ENCODE measurements at places on chromosomes 2 and 18.

DNA sequence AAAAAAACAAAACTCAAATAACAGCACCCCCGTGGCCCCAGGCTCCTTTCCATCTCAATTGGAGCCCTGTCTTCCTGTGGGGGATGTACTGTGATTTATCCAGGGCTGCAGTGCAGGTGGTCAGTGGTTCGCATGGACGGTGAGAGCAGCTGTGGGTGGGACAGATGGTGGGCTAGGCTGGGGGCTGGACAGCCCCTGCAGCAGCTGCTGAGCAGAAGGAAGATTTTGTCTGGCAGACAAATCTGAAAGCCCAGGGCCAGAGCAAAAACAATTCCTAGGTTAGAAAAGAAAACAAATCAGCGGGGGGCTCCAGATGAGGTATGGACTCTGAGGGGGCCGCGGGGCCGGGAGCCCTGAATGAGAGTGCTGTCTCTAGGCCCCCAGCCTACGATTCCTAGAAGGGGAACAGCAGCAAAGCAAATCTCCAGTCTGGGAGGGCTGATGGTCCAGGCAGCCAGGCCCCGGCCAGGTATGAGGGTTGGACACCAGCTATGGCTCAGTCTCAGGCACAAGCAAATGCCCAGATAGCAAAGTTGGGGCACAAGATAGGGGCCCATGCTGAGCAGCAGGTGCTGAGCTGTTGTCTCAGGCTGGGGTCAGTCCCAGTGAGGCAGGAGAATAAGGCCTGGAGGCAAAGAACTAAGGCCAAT, 45.4 kb downstream of the SOWAHC start:
- DNase-seq, result no peak

- DNase-seq, result no peak
These were observed 28.7 kb downstream of the IKZF2 start for GRCh38 chr2:213122725-213123124.

- DNase-seq, result no peak
These were observed 82.1 kb downstream of the EIF2AK3 start for GRCh38 chr2:88545118-88545517.

DNA sequence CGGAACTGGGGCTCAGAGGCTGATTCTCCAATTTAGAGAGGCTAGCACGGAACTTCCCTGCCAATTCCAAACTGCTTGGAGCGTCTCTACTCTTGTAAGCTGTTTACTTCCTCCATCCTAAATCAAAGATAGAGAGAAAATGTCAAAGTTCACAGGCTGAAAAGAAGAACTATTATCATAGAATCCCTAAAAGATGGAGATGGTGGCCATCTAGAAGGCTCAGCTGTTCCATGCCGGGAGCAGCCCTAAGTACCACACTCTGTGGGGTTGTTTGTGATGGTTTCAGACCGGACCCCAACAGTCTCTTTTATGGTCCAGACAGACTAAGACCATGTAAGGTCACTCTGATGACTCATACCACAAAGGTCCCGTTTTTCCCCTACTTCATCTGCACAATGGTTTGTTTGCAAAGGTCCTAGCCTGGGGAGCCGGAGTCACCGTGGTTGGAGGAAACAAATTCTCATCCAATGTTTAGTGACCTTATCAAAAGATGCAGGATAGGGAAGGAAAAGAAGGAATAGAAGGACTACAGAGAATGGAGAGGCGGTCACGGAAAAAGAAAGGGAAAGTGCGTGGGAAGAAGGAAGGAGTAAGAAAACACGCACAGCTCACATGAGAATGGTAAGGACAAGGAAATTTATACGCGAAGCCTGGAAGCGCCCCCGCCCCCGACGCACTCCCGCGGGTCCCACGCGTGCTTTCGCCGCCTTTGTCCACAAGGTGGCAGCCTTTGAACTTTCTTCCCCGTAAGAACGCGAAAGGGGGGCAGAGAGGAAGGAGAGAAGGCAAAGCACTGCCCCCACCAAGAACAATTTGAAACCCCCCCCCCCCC, 453 bp upstream of the ANTXR1 start:
- DNase-seq, result peak; percentile 56

DNA sequence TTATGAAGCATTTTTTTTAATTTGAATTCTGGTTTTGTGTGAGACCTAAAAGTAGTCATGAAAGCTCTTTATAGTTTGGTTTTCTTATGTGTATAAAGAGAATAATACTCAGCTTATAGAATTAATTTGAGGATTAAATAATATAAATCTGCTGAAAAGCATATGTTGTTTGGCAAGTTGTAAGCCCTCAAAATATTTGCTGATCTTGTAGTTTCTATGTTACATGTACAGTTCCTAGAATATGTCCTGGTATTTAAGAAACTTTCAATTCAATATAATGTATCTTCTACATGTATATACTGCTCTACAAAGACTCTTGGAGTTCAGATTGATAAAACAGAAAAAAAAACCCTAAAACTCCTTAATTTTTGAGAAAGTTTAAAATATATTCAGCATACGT, 605.5 kb upstream of the FAM98A start:
- DNase-seq, result no peak

GRCh38 chr2:224137208-224137607, 98.1 kb upstream of the SERPINE2 start:
- no peak for DNase-seq

DNA sequence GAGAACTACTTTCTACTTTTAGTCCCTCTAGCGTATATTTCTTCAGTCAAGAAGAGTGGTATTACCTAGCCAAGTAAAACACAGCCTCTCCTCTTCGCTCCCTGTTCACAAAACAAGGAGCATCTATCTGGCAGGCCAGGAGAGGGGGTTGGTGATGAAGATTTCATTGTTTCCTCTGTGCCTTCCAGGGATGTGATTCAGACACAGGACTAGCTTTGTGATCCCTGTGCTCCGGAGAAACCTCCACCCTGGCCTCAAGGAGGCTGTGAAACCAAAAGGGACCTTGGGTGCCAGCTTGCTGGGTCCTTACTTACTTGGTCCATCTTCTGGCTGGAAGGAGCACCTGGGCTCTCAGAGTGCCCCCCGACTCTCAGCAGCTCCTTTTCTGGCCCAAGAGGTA, 5.7 kb downstream of the RHOB start:
- DNase-seq, result peak; percentile 44

DNA sequence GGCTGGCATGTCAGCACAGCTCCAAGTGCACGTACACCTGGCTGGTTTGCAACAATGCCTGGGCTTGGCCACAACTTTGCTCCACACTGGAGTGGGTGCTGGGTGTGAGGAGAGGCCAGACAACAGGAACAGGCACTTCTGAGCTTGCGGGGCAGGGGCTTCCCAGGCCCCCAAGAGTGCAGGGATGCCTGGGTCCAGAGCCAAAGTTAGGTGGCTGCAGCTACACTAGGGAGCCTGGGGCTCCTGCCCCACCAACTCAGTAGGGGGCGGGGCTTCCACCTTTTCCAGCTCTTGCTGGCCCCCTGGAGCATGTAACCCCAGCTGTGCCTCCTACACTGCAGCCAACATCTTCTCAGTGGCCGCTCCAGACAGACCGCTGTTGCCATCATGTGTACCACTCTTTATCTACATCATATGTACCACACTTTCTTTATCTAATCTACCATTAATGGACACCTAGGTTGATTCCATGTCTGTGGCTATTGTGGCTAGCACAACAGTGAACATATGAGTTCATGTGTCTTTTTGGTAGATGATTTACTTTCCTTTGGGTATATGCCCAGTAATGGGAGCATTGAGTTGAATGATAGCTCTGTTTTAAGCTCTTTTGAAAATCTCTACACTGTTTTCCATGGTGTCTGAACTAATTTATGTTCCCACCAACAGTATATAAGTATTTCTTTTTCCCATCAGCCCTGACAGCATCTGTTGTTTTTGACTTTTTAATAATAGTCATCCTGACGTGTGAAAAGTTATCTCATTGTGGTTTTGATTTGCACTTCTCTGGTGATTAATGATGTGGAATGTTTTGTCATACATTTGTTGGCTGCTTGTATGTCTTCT, 87.9 kb downstream of the ZNF804A start:
- no peak for DNase-seq

DNA sequence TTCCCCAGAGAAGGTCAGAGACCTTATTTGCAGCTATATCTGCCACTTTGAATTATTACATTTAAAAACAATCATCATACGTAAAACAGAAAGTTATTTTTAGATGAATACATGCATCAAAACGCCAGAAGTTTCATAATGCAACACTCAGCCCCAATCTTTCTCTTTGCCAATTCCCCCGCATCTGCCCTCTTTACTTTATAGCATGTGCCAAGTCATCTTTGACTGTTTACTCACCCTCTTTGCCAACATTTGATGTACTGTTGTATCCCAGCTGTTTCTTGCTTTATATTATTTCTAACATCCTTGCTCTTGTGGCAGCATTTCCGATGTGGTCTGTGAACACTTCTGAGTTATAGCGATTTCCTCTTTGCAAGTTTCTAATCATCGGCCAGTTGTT, 86.2 kb downstream of the CRIM1 start:
- DNase-seq, result no peak

GRCh38 chr2:75896779-75897366, 186.2 kb upstream of the GCFC2 start:
- DNase-seq, result no peak

DNA sequence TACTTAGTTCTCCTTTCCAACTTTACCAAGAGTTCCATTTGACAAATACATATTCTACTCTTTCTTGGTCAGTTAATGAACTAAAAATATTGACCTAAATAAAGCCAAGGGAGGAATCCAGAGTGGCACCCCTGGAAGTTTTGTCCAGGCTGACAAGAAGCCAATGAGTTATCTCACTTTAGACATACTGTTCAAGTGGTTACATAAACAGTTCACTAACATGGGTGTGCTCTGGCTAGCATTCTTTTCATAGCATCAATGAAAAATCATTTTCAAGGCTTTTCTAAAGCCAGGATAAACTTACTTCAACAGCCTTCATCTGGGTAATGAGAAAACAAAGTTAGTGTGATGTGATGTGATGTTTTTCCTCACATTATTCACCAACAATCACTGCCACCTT, 649.4 kb downstream of the TDRD15 start:
- DNase-seq, result no peak

DNA sequence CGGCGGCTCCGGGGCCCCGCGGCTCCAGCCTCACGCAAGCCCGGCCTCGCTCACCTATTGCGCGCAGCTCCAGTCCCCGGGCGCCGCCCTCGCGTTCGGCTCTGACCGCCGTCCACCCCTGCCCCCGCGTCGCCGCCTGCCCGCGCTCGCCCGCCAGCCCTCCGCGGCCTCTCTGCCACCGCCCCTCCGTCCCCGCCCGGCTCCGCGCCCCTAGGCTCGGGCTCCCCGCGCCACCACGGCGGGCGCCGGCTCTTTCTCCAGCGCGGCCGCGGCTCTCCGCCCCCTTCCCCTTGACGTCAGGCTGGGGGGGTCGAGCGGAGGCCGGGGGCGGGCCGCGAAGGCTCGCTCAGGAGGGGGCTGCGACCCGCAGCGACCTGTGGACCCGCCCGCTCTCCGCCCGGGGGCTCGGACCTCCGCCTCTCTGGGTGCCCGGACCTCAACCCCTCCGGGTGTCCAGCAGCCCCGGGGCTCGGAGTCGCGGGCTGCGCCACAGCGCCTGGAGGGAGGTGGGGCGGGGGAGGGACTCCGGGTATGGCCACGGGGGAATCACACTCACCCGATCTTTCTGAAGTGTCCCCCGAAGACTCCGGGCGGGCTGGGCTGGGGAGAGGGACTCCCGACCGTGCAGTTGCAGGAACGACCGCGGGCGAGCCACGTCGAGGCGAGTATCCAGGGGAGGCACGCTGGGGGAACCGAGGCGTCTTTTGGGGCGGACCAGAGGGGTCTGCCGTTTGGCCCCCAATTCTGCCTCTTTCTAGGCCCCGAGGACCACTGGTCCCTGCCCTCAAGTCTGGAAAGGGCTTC, at the start of gene SEMA4C:
TSS of gene SEMA4C (minus strand) at position 259 of the 804 bp plus-strand sequence. CDS start 2,194 bp downstream, outside the sequence.
- peak; percentile 70 for DNase-seq

DNA sequence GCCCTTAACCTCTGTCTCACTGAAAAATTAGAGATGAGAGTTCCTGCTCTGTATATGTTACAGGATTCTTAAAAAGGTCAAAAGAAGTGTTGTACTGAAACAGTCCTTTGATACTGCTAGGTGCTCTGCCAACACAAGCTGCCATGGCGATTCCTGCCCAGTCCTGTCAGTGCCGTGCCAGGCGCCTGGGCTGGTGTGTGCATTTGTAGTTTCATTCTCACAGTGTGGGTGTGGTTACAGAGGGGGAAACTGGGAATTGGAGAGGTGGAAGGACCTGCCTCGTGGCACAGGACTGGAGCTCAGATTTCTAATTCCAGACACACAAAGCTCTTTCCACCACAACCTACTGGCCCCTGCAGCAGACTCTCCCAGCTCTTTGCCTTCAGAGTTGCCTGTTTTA, 122.3 kb upstream of the RAB6C start:
- no peak for DNase-seq

DNA sequence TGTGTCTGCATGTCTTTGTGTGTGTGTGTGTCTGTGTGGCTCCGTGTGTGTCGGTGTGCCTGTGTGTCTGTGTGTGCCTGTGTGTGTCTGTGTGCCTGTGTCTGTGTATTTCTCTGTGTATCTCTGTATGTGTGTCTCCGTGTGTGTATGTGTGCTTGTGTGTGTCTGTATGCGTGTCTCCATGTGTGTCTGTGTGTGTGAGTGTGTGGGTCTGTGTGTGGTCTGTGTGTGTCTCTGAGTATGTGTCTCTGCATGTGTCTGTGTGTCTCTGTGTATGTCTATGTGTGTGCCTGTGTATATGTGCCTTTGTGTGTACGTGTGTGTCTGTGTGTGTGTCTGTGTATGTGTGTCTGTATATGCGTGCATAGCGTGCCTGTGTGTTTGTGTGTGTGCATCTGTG, 45.2 kb downstream of the MYCN start:
- no peak for DNase-seq

GRCh38 chr2:182330451-182331305, 96.2 kb downstream of the PDE1A start:
- DNase-seq, result no peak

DNA sequence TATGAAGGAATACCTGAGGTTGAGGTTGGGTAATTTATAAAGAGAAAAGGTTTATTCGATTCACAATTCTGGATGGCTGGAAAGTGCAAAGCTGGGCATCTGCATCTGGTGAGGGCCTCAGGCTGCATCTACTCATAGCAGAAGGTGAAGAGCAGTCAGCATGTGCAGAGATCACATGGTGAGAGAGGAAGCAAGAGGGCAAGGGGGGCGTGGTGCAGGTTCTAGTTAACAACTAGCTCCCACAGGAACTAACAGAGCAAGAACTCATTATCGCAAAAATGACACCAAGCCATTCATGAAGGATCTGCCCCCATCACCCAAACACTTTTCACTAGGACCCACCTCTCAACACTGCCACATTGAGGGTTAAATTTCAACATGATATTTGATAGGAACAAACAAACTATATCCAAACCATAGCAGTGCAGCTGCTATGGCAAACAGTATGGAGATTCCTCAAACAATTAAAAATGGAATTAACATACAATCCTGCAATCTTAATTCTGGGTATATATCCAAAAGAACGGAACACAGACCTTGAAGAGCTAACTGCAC, 72.8 kb upstream of the LDLRAD4 start:
- no peak for DNase-seq

GRCh38 chr2:627926-628560, 49.2 kb downstream of the TMEM18 start:
- DNase-seq, result no peak

- no peak for DNase-seq
These were observed 142.9 kb upstream of the HDAC4 start for GRCh38 chr2:239543702-239544101.

- no peak for DNase-seq
These were observed 400.9 kb upstream of the SMIM21 start for GRCh38 chr18:75828379-75828778.
